ENCODE measurements at places on chromosomes 5 and 9.

GRCh38 chr5:96228408-96228807, 204.6 kb downstream of the PCSK1 start:
- DNase-seq = no peak

DNA sequence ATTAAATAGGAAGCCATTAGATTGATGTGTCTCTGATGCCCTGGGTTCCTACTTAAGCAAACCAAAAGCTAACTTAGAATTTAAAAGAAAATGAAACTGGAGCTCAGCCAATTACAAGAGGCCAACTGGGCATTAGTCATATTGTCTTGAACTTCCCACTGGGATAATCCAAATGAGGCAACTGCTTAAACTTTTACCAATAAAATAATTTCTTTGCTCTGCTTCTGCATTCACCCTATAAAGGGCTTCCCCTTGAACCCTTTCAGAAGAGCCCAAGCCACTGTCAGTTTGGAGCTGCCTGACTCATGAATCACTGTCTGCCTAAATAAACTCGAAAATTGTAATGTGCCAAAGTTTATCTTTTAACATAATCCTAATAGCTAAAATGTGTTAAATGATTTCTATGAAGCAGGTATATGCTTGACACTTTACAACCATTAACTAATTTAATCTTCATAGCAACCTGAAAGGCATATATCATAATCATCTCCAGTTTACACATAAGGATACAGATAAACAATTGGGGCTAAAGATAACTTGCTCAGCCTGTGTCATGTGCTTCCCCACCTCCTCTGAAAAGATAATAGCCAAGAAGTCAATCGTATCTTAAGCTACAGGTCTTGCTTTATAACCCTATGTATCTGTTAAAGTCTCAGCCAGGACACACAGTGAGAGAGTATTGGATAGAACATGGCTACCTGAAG, 11.5 kb downstream of the GPR150 start:
- no peak for DNase-seq

- DNase-seq = no peak
Observed at GRCh38 chr5:176620333-176620981, 9.9 kb downstream of the SNCB start.

DNA sequence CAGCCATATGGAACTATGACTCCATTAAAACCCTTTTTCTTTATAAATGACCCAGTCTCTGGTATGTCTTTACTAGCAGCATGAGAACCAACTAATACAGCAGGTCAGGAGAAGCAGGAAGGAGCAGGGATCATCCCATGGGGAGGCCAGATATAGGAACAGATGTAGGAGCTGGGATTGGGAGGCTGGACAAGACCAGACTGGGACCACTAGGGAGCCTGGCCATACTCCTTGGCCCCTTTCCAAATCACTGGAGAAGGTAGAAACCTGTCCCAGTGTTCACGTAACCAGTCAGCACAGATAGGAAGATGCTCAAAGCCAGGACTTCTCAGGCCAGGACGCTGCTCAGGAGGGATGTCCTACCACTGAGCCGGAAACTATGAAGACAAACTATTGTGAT, 95.5 kb downstream of the LMX1B start:
- DNase-seq = no peak

- DNase-seq = no peak
Observed at GRCh38 chr5:172733131-172733973, 37.6 kb downstream of the DUSP1 start.

DNA sequence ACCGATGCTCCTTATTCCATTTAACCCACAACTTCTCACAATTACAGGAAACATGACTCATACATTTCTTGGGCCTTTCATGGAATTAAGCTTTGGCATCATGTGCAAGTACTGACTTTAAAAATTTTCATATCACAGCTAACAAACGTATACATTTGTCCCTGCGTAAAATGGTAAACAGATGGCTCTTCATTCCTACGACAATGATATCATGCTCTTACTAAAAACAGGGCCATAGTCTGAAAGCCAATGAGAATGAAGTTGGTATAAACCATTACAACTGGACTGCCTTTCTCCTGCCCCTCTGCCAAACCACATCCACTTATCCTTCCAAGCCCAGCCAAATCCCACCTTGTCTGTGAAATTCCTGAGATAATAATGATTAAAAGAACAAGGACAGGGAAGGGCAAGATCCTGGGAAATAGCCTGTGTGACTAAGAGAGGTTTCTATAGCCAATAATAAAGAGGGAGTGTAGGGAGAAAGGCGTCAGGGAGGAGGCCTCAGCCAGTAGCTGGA, 44.9 kb upstream of the ZNF366 start:
- no peak for DNase-seq

- DNase-seq = no peak
Observed at GRCh38 chr5:123949807-123950340, 437.9 kb downstream of the CSNK1G3 start.

DNA sequence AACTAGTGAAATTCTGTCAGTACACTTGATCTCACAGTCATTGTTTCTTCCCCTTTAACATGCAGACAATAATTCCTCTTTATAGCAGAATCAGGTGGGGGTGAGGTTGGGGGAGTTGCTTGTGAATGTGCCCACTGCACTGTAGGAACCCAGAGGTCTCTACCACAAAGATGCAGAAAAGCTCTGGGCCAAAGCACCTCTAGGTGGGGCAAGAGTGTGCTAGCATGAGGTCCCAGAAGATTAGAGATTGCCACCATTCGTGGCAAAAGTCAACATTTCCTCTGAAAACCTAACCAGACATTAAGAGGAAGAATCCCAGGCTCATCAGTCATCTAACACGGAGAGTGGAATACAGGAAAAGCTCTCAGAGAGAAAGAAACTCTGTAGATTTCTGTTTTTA, 74.5 kb downstream of the PTCD2 start:
- no peak for DNase-seq

- DNase-seq = no peak
Observed at GRCh38 chr5:10502578-10502977, 60.9 kb downstream of the ROPN1L start.

All from LNCaP clone FGC (cell line).